ENCODE measurements at places on chromosomes 5 and 9. TPM values are rescaled to one million over a fixed set of nuclear protein-coding genes. Genes with fewer than 3 reads are reported as not detected.

The ZNF366 gene
- total RNA-seq = not detected

The SMIM33 gene
- not detected for total RNA-seq

The ADAMTS2 gene
- total RNA-seq = 36.8 TPM

The ANKRD31 gene
- total RNA-seq = 0.09 TPM

The TSC1 gene
- total RNA-seq = 40.4 TPM

The KCNN2 gene
- not detected for total RNA-seq

The CATSPER3 gene
- total RNA-seq = 0.16 TPM

The NTNG2 gene
- total RNA-seq = 3.5 TPM

The TEX48 gene
- not detected for total RNA-seq

The MGAT4B gene
- 101 TPM for total RNA-seq

The UNC13B gene
- 25.5 TPM for total RNA-seq

The CACNA1B gene
- total RNA-seq = under 0.01 TPM

The ASB6 gene
- 8.8 TPM for total RNA-seq

The HRCT1 gene
- total RNA-seq = 0.16 TPM

The FAM221B gene
- total RNA-seq = not detected

The NMUR2 gene
- not detected for total RNA-seq

The WWC1 gene
- total RNA-seq = 0.17 TPM

The CEP72 gene
- total RNA-seq = 1.5 TPM

The SETD9 gene
- total RNA-seq = 7.0 TPM

The GNE gene
- 26.1 TPM for total RNA-seq

The HTR4 gene
- not detected for total RNA-seq

The FGF10 gene
- 0.79 TPM for total RNA-seq

The PTGER4 gene
- total RNA-seq = 5.2 TPM

The GRAMD2B gene
- total RNA-seq = 8.0 TPM

The PCDHB4 gene
- total RNA-seq = not detected

The HTR1A gene
- not detected for total RNA-seq

The SHC3 gene
- total RNA-seq = 20.9 TPM

The TAF1L gene
- total RNA-seq = under 0.01 TPM

The C1QTNF2 gene
- total RNA-seq = 0.86 TPM

The PAM gene
- total RNA-seq = 241 TPM

The SLC46A2 gene
- not detected for total RNA-seq

The CDH9 gene
- total RNA-seq = not detected

The KCNIP1 gene
- not detected for total RNA-seq

The OLFM1 gene
- 1.1 TPM for total RNA-seq

The PIP5KL1 gene
- total RNA-seq = 3.5 TPM

The LHFPL2 gene
- 46.3 TPM for total RNA-seq

The KCNT1 gene
- not detected for total RNA-seq

The MSX2 gene
- 0.79 TPM for total RNA-seq

The OTP gene
- not detected for total RNA-seq

The ROR2 gene
- total RNA-seq = 5.8 TPM

The EMB gene
- 4.3 TPM for total RNA-seq

The TPD52L3 gene
- total RNA-seq = not detected

The TAL2 gene
- not detected for total RNA-seq

The PRLR gene
- not detected for total RNA-seq

The RANBP3L gene
- total RNA-seq = under 0.01 TPM

The PAEP gene
- not detected for total RNA-seq

The RMRP gene
- 134,448 TPM for total RNA-seq

The THBS4 gene
- total RNA-seq = 1.6 TPM

The CTXN3 gene
- not detected for total RNA-seq

The IFNA2 gene
- not detected for total RNA-seq

The MLANA gene
- total RNA-seq = not detected

The AHRR gene
- 29.2 TPM for total RNA-seq

All from bronchial smooth muscle cell (primary cell).